Transverse colon (tissue), 4 donors: ENCODE measurements at places on chromosomes 16 and 17. TPM values are rescaled to one million over a fixed set of nuclear protein-coding genes. Genes with fewer than 3 reads are reported as not detected.

The FOXK2 gene
- total RNA-seq = 41.2 TPM

The EPX gene
- total RNA-seq = not detected

The DECR2 gene
- 65.7 TPM for total RNA-seq

The KRT32 gene
- not detected for total RNA-seq

DNA sequence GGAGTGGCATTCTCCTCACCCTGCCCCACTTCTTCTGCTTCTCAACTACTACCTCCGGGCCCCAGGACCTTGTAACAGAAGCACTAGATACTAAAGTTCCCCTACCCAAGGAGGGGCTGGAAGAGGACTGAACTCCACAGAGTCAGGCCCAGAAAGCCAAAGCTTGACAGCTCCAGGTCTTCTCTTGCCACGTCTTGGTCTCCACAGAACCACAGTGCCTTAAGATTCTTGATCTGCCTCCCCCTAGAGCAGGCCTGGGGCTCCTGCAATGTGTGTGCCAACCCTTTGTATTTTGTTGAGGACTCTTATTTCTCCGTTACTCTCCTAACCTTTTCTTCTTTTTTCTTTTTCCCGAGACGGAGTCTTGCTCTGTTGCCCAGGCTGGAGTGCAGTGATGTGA lies 4.0 kb downstream of the SLC16A13 start:
- no peak overlapping the region for H3K27ac ChIP-seq
- H3K36me3 ChIP-seq = no peaks in the 10 kb centered on the region
- peaks cover 17% of the 10 kb centered on the region for H3K27me3 ChIP-seq
- no peak overlapping the region for H3K4me3 ChIP-seq
- H3K4me1 ChIP-seq = peaks cover 27% of the 10 kb centered on the region

DNA sequence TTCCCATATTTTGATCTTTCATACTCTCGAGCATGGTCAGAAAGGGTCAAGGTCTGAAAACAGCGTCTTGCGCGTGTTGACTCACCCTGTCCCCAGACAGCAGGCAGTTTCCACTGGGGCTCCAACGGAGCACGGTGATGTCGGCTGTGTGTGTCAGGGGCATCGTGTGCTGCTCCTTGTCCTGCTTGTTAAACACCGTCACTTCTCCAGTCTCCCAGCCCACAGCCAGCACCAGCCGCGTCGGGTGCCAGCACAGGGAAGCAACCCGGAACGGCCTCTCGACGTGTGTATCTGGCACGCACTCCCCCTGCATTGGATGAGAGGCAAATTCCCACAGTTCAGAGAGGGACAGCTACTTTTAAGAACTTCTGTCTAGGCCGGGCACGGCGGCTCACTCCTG lies 9.6 kb downstream of the IFT140 start:
- no peaks in the 10 kb centered on the region for H3K27me3 ChIP-seq
- no peak for DNase-seq
- H3K4me3 ChIP-seq = no peak overlapping the region

- no peak overlapping the region for H3K4me3 ChIP-seq
- no peak overlapping the region for H3K27ac ChIP-seq
- H3K36me3 ChIP-seq = no peaks in the 10 kb centered on the region
These were observed 17.1 kb downstream of the STX4 start for GRCh38 chr16:31050280-31051030.

- peaks cover 16% of the 10 kb centered on the region for H3K4me1 ChIP-seq
- H3K36me3 ChIP-seq = no peaks in the 10 kb centered on the region
- H3K27me3 ChIP-seq = peaks cover 4% of the 10 kb centered on the region
- H3K4me3 ChIP-seq = no peak overlapping the region
- H3K27ac ChIP-seq = no peak overlapping the region
These were observed 7.4 kb upstream of the MT1E start for GRCh38 chr16:56618138-56618537.

GRCh38 chr16:89431158-89431584 lies 59.2 kb downstream of the ANKRD11 start:
- peak; percentile 72 for DNase-seq
- no peaks in the 10 kb centered on the region for H3K27me3 ChIP-seq
- peaks cover 32% of the 10 kb centered on the region for H3K4me1 ChIP-seq
- no peak overlapping the region for H3K4me3 ChIP-seq
- H3K36me3 ChIP-seq = no peaks in the 10 kb centered on the region

- H3K4me3 ChIP-seq = peak overlapping the region; percentile 79
- H3K4me1 ChIP-seq = peaks cover 48% of the 10 kb centered on the region
- H3K27me3 ChIP-seq = no peaks in the 10 kb centered on the region
- DNase-seq = no peak
These were observed 868 bp downstream of the MED13 start for GRCh38 chr17:62064029-62064790.
